ENCODE measurements at places on chromosomes 13 and 19.

GRCh38 chr19:46862503-46862834, 1.7 kb downstream of the ARHGAP35 start:
- no peak for DNase-seq

DNA sequence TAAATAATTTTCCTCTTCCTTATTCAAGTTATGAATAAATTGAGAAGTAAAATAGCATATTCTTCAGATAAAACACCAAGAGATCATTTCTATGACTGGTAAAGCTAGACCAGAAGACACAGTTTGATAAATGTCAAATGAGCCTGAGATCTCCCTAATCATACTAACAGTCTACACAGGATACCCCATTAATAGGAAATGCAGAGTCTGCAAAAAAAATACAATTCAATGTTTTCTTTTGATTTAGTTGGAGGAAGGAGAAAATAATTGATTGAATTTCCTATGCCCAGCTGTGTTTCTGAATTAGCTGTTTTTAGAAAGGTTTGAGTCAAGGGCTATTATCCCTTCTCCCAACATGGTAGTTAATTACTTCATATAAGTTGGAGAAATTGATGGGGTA, 734.6 kb upstream of the SLITRK1 start:
- DNase-seq = no peak

- DNase-seq = peak; percentile 51
Measured at GRCh38 chr19:35901854-35902661, at the start of gene HCST. TSS of gene HCST (plus strand) at chr19:35902529. CDS start at chr19:35902594, 65 bp downstream.

GRCh38 chr19:41551212-41551610, 24.8 kb upstream of the CEACAM21 start:
- DNase-seq = no peak

- no peak for DNase-seq
Measured at GRCh38 chr13:31462766-31463165, 263.0 kb downstream of the B3GLCT start.

GRCh38 chr13:90773681-90774080, 573.8 kb upstream of the MIR17HG start:
- DNase-seq = no peak

GRCh38 chr13:73364736-73365135, 305.9 kb downstream of the KLF5 start:
- DNase-seq = no peak

DNA sequence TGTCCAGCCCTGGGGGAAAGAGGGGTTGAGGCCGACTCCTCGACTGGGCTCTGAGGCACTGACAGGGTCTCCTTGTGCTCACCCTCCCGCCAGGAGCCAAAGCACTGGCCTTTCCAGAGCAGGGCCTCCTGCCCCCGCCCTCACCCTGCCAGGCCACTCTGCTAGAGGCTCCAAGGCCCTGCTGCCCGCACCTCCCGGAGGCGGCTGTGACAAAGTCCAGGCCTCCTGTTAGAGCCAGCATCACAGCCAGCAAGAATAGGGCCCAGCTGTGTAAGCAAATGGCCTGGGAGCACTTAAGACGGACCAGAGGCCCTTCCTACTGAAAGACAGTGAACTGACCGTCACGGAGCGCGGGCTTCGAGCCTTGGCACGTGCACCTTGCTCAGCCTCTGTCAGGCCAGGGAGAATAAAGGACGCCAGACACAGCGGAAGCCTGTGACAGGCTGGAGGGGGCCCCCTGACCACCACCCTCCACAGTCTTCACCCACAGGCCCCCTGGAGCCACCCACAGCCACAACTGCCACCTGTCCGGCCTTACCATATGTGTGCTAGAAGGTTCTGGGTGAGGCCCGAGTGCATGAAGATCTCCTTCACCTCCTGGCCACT, 50.9 kb downstream of the EPS15L1 start:
- no peak for DNase-seq

- DNase-seq = no peak
Measured at GRCh38 chr19:41023193-41023592, 32.1 kb downstream of the CYP2B6 start.

- DNase-seq = no peak
Measured at GRCh38 chr19:33294058-33294798, 8.1 kb downstream of the CEBPA start.

DNA sequence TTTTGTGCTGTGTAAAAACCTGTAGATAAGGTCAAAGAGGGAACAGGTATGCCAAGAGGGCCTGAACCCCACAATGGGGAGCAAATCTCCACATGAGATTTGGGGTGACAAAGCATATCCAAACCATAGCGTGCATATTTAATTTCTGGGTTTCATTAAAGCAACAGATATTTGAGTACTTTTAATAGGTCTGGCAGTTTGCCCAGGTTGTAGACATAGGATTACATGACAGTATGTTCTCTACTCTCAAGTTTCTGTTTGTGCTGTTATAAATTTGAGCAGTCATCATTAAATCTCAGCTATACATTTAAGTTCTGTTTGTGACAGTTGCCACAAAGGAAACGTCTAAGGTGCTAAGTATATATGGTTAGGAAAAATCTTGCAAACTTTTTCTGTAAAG, 236.4 kb downstream of the ATP8A2 start:
- DNase-seq = no peak

DNA sequence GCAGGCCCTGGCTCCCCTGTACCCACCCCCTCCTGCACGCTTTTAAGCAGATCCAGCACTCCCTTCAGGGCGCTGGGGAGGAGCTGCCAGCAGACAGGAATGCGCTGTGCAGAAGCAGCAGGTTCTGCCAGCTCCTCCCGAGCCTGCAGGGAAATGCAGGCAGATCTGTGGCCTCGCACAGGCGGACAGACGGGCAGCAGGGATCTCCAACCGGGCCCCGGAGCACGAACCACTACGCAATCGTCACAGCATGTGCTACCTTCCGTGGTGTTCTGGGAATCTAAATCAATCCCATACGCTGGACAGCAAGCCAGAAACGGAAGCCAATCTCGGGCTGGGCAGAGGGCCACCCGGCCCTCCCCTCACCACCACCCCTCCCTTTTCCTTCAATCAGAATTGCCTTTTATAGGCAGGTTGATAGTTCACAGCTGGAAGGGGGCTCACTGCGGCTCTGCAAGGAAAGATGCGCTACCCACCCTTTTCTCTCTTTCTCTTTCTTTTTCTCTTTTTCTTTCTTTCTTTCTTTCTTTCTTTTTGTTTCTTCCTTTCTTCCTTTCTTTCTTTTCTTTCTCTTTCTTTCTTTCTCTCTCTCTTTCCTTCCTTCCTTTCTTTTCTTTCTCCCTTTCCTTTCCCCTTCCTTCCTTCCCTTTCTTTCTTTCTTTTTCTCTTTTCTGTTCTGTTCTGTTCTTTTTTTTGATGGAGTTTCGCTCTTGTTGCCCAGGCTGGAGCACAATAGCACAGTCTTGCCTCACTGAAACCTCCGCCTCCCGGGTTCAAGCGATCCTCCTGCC, 99.9 kb downstream of the GNG7 start:
- DNase-seq = peak; percentile 99

DNA sequence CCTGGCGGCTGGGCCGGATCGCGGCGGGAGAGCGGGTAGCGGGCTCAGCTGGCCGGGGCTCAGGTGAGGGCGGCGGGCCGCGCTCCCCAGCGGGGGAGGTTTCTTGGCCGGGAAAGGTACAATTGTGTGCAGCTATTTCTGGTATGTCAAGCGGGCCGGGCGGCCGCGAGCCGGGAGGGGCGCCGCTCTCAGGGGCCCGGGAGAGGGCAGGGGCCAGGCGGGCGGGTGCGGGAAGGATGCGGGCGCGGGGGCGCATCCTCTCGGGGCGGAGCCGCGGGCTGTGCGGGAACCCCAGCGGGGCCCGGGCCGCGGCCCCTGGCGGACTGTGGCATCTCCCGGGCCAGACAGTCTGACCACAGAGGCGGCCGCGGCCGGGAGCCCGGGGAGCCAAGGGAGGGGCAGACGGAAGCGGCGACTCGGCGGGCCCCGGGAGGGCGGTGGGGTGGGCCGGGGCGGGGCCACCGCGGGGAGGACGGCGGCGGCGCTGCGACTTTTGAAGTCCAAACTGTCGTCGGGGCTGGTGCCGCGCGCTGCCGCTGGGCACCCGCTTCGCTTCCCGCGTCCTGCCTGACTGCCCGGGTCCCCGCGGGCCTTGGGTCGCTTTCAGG, at the start of gene LMO7:
Gene LMO7 (plus strand): TSS at position 503 of the 608 bp plus-strand sequence. CDS start 328 bp downstream, outside the sequence.
- DNase-seq = peak; percentile 75

- DNase-seq = no peak
Measured at GRCh38 chr19:42102877-42103276, 26.9 kb downstream of the ZNF574 start.

DNA sequence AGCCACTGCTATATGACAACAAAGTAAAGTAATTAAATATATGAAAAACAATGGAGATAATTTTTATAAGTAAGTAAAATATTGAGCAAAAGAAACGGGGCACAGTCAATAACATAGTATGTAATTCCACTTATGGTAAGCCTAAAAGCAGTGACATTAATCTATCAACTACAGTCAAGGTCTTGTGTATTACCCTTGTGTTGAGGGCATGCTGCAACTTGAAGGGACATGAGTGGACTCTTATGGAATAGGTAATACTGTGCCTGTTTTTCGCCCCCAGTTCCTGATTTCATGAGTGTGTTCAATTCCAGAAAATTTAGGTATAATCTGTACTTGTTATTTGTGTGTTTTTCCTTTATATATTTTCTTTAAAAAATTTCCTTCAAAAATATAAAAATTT, 201.3 kb upstream of the SLITRK6 start:
- no peak for DNase-seq

- peak; percentile 37 for DNase-seq
Measured at GRCh38 chr13:33799950-33800592, 17.9 kb upstream of the RFC3 start.

- peak; percentile 32 for DNase-seq
Measured at GRCh38 chr13:44397766-44398223, 24.2 kb downstream of the SERP2 start.

GRCh38 chr19:34220472-34221063, 33.8 kb upstream of the GARRE1 start:
- peak; percentile 61 for DNase-seq

- no peak for DNase-seq
Measured at GRCh38 chr13:49830721-49831120, 38.2 kb upstream of the KPNA3 start.

- no peak for DNase-seq
Measured at GRCh38 chr19:9308091-9308770, 1.4 kb downstream of the ZNF699 start.

- no peak for DNase-seq
Measured at GRCh38 chr13:45816427-45816826, 35.1 kb downstream of the SIAH3 start.

- peak; percentile 97 for DNase-seq
Measured at GRCh38 chr13:53137779-53138178, 109.2 kb downstream of the OLFM4 start.

DNA sequence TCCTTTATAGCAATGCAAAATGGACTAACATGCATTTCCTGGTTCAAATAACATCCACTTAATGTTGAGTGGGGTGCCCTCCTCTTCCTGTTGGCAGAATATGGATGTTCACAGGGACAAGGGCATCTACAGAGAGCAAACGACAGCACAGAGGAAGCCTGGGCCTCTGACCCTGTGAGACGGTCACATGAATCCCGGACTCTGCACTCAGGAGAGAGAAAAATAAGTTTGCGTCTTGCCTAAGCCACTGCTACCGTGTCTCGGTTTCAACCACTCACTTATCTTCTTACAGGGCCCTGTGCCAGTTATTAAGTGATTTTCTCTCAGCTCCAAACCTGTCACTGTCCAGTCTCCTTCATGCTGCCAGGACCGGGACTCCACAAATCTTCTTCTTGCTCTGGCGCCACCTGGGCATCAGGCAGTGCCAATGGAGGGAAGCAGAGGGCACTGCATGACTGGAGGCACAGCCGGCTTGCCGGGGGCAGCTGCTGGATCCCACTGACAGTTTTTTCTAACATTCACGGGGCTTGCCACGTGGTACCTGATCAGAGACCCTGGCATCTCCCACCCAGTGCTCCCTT, 11.8 kb downstream of the LIG1 start:
- DNase-seq = no peak

DNA sequence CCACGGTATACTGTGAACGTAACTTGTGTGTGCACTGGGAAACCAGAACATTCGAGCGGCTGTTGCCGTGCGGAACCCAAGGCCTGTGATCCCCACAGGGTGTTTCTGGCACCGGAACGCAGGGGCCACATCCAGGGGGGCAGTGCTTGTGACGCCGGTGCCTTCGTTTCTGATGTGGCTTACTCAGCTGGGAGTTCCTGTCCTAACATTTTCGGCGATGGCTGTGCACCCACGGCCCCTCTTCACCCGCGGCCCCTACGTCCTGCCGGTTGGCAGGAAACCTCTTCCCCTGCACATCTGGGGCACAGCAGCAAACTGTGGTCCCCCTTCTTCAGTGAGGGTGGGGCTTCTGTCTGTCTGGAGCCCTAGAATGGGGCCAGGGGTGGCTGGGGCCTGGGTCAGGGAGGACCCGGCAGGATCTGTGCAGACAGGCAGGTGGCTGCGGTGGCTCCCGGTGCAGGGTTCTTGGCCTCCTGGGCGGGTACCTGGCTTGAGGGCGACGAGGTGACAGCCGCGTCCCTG, 26.2 kb downstream of the CSNK1G2 start:
- no peak for DNase-seq

DNA sequence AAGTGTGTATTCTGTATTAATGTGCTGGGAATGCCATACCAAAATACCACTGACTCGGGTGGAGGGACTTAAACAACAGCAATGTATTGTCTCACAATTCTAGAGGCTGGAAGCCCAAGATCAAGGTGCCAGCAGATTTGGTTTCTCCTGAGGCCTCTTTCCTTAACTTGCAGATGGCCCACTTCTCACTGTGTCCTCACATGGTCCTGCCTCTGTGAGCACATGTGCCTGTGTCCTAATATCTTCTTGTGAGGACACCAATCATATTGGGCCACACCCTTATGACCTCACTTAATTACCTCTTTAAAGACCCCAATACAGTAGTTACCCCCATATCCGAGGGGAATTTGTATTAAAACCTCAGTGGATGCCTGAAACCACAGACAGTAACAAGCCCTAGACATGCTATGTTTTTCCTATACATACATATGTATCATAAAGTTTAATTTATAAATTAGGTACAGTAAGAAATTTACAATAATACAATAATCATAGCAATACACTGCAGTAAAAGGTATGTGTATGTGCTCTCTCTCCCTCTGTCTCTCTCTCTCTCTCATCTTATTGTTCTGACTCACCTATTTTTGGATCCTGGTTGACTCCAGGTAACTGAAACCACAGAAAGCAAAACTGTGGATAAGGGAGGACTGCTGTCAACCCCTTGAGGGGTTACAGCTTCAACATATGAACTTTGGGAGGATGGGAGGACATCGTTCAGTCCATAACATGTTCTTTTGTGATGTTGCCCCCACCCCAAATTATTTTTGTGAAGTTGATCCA, 174.3 kb downstream of the IRS2 start:
- no peak for DNase-seq

GRCh38 chr13:113245849-113246796, 36.7 kb downstream of the CUL4A start:
- no peak for DNase-seq
